ENCODE measurements at places on chromosomes 6 and 20.
A peak's percentile ranks its signal among the peaks of the same experiment; 100 is the strongest.

DNA sequence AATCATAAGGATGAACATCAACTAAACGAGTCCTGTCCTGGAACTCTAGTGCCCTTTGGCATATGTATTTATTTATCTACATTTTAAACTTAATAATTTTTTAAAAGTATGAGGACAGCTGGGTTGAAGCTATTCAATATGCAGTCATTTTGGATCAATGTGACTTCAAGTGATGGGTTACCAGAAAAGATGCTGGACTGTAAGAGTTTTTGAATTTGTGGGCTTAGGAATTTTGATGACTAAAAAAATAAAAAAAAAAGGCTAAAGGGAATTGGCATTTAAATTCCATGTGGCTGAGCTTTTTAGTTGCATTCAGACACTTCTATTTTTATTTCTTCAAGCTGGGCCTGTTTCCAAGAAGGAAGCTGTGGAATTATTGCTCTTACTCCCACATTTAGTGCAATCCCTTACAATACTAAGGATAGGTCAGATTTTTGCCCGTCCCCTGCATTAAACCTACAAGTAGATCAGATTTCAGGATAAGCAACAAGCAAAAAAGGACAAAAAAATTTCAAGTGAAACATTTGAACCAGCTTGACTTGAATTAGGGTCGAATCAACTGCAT, 704.2 kb upstream of the CITED2 start:
- DNase-seq = no peak

DNA sequence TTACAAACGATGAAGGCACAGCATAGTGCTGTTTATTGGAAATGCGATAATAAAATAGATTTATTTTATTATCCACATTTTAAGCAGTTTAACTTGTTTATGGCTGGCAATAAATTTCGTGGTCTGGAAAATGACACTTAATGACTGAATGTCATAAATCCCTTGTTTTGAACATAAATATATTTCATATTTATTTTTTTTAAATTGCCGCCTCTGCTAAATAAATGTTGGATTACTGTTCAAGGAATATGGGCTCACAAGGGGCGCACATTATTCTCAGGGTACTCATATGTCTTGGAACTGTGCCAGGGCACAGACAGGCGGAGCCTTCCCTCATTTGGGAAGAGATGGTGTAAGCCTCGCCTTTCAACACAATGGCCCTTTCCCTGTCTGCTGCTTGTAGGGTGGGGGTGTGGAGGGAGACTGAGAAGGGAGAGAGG, 134.3 kb downstream of the PXDC1 start:
- DNase-seq = no peak

- DNase-seq = no peak
These were observed 50.8 kb upstream of the TAGAP start for GRCh38 chr6:159095616-159096015.

GRCh38 chr6:91266156-91266555, 679.3 kb upstream of the MAP3K7 start:
- no peak for DNase-seq

DNA sequence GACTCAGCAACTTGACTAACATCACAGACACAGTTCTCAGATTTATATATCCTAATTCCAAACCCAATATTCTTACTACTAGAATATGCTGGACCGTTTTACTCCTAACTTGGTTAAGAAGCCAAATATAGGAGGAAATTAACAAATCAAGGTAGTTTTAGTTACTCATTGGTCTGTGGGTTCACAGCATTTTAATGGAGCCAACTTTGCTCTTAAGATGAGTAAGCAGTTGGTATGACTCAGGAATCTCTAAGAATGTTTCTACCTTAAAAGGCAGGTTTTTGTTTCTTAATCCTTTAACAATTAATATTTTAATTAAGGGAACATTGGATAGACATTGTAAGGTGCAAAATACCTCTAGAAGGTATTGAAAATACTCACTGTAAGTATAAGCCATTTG, 31.6 kb downstream of the OPRM1 start:
- no peak for DNase-seq

GRCh38 chr6:143485967-143486366, 25.6 kb downstream of the FUCA2 start:
- no peak for DNase-seq

DNA sequence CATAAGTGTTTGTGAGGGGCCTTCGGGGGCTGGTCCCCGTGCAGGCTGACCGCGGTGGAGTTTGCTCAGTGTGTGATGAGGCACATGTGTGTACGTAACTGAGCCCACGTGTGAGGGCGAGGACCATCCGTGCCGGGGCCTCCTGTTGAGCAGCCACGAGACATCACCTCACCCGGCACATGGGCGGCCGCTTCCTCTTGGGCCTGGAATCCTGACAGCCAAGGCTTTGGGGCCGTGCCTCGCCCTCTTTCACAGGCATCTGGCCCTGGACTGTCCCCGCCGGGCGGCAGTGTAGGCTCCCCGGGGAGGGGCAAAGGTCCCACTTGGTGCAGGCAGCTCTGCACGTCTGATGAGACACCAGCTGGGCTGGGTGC, 202.3 kb downstream of the DLL1 start:
- DNase-seq = no peak

DNA sequence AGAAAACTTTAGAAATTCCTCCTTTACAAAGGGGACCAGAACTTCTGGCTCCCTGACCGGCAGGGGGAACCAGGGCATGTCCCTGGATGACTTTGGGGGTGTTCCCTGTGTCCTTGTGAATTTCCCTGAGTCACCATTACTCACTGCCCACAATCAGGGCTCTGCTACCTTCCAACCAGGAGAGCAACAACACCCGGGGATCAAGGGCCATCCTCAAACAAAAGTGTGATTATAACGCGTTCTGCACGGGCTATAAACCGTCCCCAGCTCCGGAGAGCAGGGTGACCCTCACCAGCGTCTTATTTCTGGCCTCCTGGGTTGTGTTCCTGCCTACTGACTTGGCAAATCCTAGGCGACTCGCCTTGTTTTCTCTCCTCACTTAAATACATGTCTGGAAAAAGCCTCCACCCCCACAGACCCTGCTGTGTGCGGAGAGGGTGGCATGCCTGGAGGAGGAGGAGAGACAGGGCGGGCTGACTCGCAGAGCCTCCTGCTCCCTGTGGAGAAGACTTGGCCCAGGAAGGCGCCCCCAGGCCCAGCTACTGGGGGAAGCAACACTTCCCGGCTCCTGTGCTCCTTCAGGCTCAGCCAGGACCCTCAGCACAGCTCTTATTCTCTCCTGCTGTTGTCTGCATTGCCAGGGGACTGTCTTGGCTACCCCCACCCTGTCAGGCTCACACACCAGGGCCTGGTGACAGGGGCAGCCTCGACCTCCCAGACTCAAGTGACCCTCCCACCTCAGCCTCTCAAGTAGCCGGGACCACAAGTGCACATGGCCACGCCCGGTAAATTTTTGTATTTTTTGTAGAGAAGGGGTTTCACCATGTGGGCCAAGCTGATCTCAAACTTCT, 54.1 kb downstream of the FGD2 start:
- no peak for DNase-seq

- DNase-seq = no peak
These were observed 244.2 kb upstream of the RIMS1 start for GRCh38 chr6:71642120-71642519.

GRCh38 chr20:31717478-31718201, 5.0 kb downstream of the BCL2L1 start:
- no peak for DNase-seq

DNA sequence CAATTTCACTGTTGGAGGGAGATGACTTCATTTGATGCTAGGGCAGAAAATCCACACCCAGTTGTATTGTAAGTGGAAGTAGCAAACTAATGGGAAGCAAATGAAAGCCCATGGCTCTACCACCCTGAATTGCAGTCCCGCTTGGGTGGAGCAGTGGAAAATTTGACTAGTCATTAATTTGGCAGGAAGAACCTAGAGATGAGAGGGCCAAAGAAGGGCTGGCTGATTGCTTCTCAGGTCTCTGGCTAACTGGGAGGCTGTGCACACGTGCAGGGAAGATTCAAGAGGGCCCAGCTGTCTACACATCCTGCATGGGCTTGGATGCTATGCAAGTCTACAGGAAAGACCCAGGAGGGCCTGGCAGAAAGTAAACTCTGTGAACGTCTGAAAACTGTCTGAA, 466.2 kb downstream of the TFAP2A start:
- no peak for DNase-seq

DNA sequence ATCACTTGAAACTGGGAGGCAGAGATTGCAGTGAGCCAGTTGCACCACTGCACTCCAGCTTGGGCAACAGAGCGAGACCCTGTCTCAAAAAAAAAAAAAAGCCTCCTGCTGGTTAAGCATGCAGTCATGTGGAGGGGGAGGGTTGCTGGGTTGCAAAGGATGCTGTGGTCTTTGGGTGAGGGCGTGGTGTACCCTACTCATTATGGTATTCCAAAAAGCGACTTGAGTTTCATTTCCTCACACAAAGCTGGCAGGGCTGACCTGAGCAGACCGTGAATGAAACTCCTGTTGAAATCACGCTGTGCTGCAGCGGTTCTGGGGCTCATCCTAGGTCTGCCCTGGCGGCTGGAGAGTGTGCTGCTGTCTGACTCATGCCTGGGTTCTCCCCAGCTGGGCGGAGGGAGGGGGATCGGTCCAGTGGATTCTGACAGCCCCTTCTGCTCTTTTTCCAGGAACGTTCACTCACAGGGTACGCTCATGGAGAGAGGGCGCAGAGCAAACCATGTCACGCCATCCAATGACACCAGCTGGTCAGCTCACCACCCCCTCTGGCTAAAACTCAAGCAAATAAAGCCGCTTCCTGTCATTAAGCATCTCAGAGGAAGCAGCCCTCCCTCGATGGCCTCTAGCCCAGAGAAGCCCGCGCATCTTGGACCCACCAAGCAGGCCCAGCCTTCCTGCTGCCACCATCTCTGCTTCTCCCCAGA, 166.2 kb downstream of the SCML4 start:
- peak; percentile 36 for DNase-seq

GRCh38 chr6:142118925-142119324, 13.8 kb upstream of the GJE1 start:
- no peak for DNase-seq

DNA sequence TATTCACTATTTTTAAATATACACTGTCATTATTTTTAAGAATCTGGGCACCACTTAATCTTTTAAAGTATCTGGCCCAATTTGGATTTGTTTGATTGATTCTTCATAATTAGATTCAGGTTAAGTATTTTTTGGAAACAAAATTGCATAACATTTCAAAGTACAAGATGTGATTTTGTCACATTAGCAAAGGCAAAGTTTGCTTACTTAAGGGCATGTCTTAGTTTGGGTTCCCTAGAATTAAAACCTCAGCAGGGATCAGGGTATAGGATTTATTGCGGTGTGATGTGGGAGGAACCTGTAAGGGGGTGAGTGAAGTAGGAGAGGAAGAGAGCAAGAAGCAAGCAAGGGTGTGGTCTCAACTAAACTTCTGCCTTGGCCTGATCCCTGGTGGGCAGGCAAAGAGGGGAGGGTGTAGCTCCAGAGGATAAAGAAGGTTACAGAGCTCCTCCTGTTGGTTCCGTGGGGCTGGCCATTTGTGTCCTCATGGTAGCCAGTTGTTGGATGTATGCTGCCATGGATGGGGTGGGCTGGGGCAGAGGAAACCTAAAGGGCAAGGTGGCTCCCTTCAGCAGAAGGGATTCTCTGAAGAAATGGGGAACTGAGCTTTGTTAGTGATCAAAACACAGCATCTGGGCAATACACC, 668.7 kb upstream of the SLC35B3 start:
- no peak for DNase-seq

DNA sequence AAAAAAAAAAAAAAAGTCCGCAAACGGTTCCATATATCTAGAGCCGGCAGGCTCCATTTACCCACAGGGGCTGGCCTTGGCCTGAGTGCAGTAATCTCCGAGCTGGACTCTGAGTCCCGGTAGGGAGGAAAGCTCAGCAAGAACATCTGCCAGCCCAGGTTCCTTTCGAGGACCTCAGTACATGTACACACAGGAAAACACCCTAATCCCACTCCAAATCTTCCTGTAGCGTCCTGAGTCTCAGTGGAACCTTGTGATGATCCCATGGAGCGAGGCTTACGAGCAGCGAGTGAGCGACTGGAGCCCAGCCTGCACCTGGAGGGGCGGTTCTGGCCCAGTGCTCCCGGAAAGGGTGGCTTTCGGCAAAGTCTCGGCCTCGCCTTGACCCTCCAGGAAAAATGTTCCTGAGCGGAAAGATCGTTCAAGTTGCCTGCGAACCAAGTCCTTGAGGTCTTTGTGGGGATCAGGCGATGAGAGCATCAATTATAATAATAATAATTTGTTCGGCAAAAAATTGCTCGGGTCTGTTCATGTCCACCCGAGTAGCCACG, 32.1 kb downstream of the PRSS16 start:
- no peak for DNase-seq

GRCh38 chr6:26521600-26522391, 16.4 kb upstream of the HMGN4 start:
- DNase-seq = peak; percentile 78

DNA sequence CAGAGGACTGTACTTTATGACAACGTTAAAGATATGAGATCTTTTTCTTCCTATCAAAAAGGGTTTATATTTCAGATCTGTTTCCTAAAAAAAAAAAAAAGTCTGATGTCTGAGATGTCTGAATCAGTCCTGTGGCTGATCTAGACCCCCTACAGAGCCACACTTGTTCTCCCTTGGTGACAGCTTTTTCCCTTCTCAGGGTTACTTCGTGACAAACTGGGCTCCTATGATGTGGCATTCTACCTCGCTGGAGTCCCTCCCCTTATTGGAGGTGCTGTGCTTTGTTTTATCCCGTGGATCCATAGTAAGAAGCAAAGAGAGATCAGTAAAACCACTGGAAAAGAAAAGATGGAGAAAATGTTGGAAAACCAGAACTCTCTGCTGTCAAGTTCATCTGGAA, 134.5 kb downstream of the SLC16A10 start:
- DNase-seq = no peak

- no peak for DNase-seq
These were observed 1.4 kb upstream of the CDKAL1 start for GRCh38 chr6:20532881-20533280.

DNA sequence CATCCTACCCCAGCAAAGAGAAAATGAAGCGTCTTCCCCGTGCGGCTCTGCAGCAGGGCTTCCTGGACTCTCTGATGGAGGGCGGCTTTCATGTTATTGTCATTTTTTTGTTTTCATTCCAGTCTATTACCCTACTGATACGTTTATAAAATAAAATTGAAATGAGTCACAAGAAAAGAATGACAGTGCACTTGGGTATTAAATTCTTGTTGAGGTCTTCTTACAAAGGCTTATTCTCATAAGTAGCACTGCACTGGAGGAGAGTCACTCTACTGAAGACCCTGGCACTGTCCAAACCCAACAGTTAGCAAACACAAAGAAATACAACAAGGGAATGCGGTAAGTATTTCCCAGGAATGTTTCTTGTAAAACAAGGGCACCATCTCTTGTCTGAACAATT, 379.3 kb downstream of the MAFB start:
- DNase-seq = no peak

GRCh38 chr6:90997076-90997475, 410.2 kb upstream of the MAP3K7 start:
- DNase-seq = no peak

DNA sequence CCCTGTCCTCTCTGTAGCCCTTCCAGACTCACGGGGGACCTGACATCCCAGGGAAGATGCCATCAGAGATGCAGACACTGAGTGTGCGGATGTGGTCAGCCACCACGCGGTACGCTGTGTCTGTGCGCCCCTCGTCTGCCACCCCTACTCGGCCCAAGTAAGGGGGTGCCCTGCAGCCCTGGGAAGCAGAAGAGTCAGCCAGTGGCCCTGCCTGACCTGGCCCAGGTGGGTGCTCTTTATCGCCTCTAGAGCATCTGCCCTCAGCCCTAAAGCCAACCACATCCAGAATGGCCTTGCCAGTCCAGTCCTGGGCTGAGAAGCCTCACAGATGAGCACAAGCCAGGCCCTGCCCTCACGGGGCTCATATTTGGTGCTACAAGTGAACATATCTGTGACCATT, 5.9 kb downstream of the AARS2 start:
- no peak for DNase-seq

All from NCI-H2029 (cell line).